NCI-H2171 (cell line): ENCODE measurements at places on chromosomes 2 and 18.
A peak's percentile ranks its signal among the peaks of the same experiment; 100 is the strongest.

DNA sequence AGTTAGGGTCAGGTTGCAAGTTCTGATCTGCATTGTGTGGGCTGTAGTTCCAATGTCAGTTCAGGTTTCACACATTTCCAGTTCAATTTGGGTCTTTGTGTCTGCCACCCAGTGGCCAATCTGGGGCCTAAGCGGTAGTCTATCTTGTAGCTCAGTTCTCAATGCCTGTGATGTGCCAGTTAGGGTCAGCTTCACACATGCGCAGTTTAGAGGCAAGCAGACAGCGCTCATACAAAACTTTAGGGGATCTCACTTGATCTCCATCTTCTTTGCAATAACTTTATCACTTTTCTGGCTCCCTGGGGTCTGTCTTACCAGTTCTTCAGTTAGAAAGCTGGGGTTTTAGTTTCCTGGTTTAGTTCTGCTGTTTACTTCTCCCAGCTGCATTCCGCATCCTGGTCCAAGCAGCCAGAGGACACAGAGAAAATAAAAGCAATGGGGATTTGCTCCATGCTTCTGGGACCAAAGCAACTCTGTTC, 11.0 kb upstream of the ZNF24 start:
- peak; percentile 4 for DNase-seq

DNA sequence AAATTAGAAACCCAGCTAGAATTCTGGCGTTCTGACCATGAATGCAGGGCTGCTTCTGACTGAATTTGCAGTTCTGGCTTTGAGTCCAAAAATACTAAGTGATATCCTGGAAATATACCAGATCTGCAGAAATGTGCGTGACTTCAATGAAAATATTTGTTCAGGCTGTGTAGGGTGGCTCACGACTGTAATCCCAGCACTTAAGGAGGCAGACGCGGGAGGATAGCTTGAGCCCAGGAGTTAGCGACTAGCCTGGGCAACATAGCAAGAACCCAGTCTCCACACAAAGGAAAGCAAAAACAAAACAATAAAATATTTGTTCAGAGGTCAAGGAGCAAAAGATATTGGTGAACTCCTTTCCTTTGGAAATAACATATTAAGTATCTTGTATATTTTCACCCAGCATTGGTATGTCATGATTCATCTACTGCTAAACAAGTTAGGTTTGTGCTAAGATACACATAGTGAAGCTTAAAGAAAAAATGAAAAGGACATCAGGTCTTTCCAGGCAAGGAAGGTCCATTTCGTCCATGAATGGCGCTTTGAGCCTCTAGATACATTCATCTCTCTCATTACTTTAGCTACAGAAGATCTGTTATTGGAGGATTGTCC, 239.2 kb downstream of the CMPK2 start:
- no peak for DNase-seq

DNA sequence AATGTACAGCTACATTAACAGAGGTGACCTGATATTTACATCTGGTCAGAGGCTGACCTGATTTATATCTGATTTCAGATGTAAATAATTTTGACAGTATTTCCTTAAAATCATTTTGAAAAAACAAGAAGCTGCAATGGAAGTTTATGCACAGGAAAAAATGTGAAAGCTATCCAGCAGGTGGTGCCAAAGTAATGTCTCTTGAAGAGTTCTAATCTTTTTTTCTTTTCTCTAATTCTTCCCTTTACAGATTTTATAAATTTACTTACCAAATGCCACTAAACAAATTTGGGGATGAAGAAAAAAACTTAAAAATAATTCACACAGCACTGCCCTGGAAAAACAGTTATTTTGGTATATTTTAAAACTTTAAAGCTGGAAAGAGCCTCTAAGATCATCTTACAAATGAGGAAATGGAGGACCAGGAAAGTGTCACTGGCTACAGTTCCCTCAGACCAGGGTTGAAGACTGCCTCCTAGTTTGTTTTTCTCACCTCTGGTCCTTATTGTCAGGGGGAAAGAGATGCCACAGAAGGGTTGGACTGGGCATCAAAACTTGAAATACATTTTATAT, 16.4 kb upstream of the FBLN7 start:
- DNase-seq: peak; percentile 34

GRCh38 chr2:69660637-69661036, 17.1 kb upstream of the AAK1 start:
- no peak for DNase-seq

DNA sequence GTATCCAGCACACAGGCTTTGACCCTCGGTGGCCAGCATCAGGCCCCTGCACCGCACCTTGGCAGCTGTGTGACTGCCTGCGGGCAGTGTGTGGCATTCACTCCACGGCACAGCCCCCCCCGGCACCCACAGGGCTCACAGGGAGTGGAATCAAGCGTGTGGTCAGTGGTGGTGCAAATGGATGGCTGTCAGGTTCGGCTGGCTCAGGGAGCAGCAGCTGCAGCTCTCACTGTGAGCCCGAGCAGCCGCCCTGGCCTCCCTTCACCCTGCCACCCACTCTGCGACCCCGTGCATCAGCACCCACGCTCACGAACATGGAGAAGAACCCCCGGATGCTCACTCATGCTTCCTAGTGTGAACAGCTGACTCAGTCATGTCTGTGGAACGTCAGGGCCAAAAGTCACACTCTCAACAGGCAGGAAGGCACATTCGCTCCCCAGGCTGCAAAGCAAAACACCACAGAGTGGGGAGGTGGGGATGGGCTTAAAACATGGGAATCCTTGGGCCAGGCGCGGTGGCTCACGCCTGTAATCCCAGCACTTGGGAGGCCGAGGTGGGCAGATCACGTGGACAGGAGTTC, 41.5 kb upstream of the GPC1 start:
- no peak for DNase-seq

GRCh38 chr2:241454837-241455485, 53.4 kb downstream of the STK25 start:
- DNase-seq: no peak

- DNase-seq: no peak
Measured at GRCh38 chr2:202589582-202589949, 45.2 kb upstream of the FAM117B start.

DNA sequence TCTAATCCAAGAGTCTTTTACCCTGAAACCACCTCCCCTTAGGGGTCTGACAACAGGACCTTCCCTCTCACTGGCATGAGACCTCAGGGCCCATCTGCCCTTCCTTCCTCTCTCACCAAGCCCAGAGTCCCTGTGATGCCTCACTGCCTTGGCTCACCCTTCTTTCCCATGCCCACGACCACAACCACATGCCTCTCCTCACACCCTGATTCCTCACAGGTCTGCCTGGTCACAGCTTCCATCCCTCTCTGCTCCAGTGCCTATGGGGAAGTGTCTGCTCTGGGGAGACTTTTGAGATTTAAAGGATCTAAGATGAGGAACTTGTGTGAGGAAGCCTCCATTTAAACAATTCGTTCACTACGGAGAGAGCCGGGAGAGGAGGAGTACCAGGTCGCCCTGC, 98.9 kb upstream of the SH3BP4 start:
- DNase-seq: no peak

- DNase-seq: no peak
Measured at GRCh38 chr2:236512902-236513435, 56.7 kb upstream of the ACKR3 start.

GRCh38 chr2:112880696-112881095, 30.3 kb upstream of the IL37 start:
- no peak for DNase-seq

DNA sequence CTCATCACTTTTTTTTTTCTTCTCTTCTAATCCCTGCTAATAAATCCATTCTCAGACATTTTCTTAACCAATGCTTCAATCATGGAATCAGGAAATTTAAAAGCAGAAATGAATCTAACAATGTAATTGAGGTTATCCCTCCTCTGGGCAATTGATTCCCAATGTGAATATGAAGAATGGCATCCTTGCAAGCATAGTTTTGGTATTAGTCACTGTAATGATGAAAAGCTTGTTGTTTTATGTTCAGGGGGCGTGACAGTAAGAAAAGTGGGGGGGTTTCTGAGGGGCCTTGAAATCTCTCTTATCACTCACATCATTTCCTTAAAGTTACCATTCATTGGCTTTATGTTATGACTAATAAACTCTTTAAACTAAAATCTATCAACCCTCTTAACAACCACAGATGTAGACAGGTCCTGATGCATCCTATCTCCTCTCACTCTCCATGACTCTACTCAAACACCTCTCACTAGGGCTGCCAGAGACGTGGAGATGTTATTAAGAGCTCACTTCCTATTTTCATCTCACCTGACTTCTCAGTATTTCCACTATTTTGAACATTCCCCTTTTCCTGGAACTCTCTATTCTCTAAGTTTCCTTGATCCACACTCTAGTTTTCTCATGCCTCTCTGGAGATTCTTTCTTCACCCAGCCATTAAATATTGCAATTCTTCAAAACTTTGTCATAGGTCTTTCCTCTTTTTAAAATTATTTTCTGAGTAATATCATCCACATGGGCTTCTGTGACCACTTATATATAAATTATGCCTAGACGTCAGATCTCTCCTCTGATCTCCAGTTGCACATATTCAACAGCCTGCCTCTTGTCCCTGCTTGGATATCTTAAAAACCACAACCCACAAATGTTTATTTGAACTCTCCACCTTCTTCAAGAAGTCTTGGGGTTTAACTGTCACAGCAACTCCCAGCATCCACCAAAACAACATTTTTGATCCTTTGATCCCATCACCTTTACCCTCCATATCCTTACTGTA, 332.9 kb downstream of the CDH2 start:
- no peak for DNase-seq

DNA sequence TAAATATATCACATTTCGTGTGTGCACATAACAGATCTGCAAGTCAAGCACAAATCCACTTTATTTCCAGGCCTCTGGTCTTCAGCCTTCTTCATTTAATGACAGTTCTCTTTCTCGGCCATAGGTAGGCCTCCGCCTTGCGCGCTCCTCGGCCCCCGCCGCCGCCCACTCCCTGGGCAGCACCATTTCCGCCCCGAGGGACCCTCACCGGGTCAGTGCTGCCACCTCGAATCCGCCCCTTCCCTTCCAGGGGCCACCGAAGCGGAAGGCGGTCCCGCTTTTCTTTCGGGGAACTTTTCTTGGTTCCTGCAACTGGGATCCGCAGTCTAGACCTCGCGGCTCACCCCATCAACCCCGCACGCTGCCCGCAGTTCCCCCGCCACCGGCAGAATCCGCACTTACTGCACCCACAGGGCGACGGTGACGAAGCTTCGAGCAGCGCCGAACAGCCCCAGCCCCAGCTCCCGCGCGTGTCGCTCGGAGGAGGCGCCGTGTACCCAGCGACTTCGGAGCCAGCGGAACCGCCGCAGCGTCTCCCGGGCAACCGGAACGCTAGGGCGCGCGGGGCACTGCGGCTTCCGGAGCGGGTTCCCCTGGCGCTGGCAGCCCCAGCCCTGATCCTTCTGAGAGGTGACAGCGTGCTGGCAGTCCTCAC, at the start of gene CDKL4:
Gene CDKL4 (minus strand): TSS at position 502 of the 655 bp plus-strand sequence.
- DNase-seq: no peak

- no peak for DNase-seq
Measured at GRCh38 chr2:144461308-144461766, 58.6 kb downstream of the ZEB2 start.

- no peak for DNase-seq
Measured at GRCh38 chr2:36584148-36584794, 13.7 kb downstream of the FEZ2 start.

- DNase-seq: no peak
Measured at GRCh38 chr2:59171019-59171418, 929.9 kb upstream of the FANCL start.

DNA sequence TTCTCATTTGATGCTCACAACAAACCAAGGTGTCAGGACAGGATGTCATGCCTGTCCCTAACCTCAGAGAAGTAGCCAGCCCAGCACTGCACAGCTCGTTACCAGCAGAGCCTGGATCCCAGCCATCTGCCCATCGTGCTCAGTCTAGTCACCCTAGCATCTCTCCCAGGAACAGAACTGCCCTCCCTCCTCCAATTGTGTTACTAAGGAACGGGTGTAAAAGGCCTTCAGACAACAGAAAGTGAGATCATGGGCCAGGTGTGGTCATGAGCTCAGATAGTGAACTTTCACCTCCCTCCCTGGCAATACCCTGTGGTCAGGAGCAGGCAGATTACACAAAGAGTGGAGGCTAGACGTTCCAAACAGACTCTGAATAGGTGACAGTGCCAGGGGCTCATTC, 111.8 kb upstream of the PPP1CB start:
- DNase-seq: no peak

GRCh38 chr18:10536280-10536679, 10.5 kb downstream of the NAPG start:
- no peak for DNase-seq

- no peak for DNase-seq
Measured at GRCh38 chr2:8215982-8216381, 465.9 kb upstream of the ID2 start.

- DNase-seq: no peak
Measured at GRCh38 chr2:69385443-69386151, 1.4 kb downstream of the GFPT1 start.
